SHP77 (cell line): ENCODE measurements at places on chromosomes 11 and 22.
A peak's percentile ranks its signal among the peaks of the same experiment; 100 is the strongest.

DNA sequence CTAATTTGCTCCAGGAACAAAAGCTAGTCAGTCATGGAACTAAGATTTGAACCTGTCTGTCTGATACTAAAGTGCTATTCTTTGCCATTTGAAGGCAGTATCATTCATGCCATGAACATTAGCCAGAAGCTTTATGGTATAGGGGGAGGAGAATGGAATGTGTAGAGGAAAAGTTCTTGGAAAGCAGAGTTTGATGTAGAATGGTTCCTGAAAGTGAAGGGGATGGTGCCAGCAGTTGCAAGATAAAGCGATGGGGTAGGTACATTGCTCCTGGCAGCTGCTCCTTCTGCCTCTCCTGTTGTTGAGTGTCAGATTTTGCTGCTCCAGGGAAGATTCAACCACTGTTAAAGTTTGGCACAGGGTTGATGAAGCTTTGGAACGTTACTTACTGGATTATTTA lies 53.4 kb downstream of the ARHGAP42 start:
- DNase-seq, result no peak

DNA sequence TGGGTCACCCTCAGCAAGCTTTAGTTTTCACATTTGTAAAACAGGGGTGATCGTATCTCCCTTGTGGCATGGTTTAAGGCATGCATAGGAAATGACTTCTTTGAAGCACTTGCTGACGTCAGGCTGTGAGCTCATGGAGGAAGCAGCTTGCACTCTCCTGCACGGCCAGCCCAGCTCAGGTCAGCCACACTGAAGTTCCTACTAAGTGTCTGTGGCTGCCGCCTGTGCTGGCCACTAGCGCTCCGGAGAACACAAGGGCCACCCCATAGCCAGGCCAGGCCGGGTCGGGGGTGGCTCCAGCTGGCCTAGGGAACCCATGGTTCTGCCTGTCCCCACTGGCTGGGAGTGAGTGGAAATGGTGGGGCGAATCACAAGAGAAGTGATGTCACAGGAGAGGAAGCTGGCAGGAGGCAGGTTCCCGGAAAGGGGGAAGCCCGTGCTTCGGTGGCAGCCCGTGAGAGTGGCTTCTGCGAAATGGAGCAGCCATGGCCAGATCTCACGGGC lies 28.2 kb downstream of the KCTD17 start:
- peak; percentile 58 for DNase-seq

DNA sequence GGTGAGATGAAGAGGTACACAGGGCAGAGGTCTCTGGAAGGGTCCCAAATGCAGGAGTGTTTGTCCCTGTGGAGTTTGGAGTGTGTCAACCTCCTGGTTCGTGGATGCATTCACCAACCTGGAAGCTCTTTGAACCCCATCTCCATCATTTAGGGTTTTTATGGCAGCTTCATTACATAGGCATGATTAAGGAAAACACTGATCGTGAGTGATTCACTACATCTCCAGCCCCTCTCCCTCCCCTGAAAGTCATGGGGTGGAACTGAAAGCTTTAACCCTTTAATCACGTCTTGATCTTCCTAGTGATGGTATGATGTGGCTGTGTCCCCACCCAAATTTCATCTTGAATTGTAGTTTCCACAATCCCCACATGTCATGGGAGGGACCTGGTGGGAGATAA lies 19.8 kb upstream of the INCENP start:
- DNase-seq, result no peak

DNA sequence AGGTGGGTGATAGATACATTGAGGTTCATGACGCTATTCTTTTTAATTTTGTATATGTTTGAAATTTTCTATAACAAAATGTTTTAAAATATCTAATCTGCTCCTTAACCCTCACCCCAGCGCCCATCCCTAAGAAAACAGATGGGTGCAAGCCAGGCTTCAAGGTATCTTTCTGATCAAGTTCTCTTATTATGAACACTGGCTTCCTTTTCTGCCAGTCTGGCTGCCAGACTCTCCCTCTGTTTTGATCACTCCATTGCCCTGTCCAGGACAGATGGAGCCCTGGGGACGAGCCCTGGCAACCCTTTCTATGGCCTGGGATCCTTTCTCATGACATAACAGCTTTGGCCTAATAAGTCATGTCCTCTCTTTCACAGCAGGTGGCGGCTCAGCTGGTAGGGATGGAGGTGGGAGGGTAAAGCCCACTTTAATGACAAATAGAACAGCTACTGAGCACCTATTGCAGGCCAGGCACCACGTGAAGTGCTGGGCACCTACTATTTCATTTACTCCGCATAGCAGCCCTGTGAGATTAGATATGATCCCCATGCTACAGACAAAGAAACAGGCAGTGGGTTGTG lies 38.4 kb downstream of the DRD2 start:
- peak; percentile 11 for DNase-seq

GRCh38 chr22:41876675-41877074 lies 38.2 kb downstream of the SHISA8 start:
- DNase-seq, result no peak

DNA sequence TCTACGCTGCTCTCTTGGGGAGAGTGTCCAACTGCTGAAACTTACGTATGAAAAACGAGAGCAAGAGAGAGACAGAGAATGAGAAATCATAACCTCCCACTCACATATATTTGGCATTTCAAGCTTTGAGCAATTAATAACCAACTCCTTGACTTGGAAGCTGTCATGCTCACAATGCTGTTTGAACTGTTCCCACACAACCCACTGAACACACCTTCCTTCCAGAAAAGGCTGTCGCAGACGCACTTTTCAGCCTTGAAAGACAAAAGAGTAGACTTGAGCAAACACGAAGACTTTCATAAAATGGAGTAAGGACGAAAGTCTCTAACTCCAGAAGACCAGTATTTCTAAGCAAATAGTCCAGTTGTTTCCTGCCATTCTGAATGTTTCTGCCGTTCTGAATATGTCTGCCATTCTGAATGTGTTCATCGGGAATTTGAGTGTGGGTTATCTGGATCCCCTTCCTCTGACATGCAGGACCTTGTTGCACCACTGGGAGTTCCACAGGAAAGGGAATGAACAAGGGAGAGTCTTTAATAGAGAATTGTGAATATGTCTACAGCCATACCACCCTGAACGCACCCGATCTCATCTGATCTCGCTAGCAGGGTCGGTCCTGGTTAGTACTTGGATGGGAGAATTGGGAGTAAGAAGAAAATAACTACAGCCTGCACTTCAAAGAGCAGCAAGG lies 86.2 kb upstream of the BARX2 start:
- DNase-seq, result no peak

DNA sequence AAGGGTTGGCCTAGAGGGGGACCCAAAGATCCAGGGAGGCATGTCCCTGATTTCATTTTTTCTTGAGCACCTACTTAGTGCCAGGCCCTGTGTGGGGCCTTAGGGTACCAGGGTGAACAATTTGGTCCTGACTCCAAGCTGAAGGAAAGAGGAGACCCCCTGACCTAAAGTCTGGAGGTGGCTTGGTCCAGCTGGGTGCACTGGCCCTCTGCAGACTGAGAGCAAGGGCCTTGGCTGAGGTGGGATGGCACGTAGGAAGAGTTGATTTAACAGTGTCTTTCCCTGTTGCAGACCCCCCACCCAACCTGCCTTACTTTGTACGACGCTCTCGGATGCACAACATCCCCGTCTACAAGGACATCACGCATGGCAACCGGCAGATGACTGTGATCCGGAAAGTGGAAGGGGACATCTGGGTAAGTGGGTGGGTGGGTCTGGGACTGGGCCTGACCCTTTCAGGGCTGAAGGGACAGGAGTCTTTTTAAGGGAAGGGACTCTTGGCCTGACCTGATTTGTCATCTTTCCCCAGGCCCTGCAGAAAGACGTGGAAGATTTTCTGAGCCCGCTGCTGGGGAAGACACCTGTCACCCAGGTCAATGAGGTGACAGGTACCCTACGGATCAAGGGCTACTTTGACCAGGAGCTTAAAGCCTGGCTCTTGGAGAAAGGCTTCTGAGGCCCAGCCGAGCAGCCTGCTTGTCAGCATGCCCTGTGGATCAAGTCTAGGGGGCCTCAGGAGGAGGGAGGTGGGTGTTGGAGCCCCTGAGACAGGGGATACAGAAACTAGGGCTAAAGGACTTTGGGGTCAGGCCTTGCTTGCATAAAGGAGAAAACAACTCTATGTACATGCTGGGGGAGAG lies 3.3 kb downstream of the MRPL49 start:
- DNase-seq, result no peak

- no peak for DNase-seq
Measured at GRCh38 chr11:35525501-35526175, at the start of gene PAMR1. Gene PAMR1 (minus strand): TSS chr11:35525616. CDS start chr11:35525585, 31 bp downstream.

GRCh38 chr22:27306771-27307170 lies 494.8 kb downstream of the MN1 start:
- no peak for DNase-seq

DNA sequence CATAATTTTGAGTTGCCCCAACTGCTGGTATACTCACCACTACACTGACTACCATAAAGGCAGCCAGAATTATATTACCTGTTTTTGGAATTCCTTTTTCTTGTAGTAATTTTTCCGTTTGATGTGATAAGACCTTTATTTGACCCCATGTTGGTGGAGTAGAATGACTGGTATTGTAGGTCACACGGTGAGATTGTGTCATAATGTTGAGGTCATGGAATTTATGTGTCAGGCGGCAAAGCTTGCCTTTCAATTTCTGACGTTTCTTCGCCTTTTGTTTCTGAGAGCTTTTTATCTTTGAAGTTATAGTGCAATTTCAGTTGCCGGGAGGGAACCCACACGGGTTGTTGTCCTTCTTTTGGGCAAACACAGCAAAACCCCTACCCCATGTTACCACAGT lies 13.0 kb downstream of the OR52K1 start:
- no peak for DNase-seq

GRCh38 chr11:46267930-46268329 lies 9.5 kb upstream of the CREB3L1 start:
- DNase-seq, result no peak

GRCh38 chr22:30202531-30203006 lies 44.0 kb downstream of the LIF start:
- DNase-seq, result no peak

DNA sequence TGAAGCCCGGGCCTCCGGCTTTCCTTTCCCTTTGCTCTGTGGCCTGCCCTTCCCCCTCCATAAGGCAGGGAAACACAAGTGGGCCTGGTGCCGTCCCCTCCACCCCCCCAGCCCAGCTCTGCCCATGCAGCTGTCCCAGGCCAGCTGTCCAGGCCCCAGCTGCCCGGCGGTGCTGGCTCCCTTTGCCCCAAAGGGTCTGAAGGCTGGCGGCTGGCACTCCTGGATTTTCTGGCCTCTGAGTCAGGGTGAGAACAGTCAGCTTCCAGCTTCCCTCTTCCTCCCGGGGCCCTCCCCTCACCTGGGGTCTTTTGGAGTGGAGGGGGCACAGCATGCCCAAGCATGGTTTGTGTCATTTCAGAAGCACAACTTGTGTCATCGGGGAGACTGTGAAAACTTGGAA lies 27.8 kb downstream of the CD82 start:
- DNase-seq, result no peak

DNA sequence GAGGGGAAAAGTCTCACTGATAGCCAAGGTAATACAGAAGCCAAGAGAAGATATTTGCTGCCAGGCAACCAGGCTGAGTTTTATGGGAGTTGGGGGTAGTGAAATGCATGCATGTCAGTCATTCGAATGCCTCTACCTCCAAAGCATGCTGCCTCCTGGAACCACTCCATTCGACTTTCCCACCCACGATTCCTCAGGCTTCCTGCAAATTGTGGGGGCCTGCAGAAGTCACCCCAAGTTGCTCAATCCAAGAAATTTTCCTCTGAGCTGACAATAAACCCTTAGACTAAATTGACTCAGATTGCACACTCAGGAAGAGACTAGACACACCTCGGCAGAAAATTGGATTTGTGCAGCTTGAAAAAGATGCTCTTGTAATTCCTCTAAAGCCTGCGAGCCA lies 73.6 kb upstream of the GRK3 start:
- DNase-seq, result no peak

DNA sequence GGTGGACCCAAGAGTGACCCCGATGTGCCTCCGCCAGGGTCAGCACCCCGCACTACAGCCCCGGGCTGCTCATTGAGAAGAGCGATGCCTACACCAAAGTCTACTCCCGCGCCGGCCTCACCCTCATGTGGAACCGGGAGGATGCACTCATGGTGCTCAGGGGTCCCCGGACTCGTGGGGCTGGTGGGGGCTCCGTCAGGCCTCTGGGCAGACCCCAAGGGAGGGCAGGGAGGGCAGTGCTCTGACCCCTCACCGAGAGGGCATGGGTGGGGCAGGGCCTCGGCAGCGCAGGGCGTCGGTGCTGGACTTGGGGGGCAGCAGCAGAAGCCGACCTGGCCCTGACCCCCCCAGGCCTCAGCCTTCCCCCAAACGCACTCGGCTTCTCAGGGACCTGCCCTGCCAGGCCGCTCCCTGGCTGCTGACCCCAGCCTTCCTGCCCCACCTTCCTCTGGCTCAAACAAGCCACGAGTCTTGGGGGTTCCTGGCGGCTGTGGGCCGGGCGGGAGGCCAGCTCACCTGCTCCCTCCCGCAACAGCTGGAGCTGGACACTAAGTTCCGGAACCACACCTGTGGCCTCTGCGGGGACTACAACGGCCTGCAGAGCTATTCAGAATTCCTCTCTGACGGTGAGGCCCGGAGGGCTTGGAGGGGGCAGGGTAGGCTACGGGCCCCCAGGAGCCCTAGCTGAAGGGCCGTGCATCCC lies 2.9 kb downstream of the MUC2 start:
- no peak for DNase-seq

- no peak for DNase-seq
Measured at GRCh38 chr11:30893318-30893717, 307.2 kb upstream of the MPPED2 start.
